Stimulated activated CD4-positive, alpha-beta T cell treated with anti-CD3 and anti-CD28 coated beads, Interleukin-2, amount 100 ng/mL, for 24 hours (primary cell): ENCODE measurements at places on chromosomes 4 and X.

GRCh38 chr4:38684271-38684670 is 20.3 kb downstream of the KLF3 start:
- DNase-seq, result no peak

DNA sequence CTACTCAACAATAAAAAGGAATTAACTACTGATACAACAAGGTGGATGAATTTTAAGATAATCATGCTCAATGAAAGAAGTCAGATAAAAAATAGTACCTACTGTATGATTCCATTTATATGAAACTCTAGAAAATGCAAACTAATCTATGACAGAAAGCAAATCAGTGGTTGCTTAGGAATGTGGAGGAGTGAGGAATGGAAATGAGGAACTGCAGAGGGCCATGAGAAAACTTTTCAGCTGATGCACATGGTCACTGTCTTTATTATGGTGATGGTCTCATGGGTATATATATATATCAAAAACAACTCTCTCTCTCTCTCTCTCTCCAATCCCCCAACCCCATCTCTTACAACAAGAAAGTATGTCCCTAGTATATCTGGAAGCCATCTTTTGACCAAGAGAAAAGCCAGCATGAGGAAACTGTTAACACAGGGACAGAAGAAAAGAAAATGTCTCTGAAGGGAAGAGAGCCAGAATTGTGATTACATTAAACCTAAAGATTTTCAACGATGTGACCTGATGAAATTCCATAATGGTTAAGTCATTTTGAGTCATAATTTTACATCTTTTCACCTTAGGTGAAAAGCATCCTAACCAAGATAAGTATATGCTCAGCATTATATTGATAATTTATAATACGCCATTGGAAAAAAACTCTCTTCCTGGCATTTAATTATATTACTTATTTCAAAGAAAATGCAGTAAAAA is 8.5 kb upstream of the NFKB1 start:
- DNase-seq, result no peak

- DNase-seq, result no peak
Measured at GRCh38 chrX:9072281-9072680, 38.4 kb upstream of the FAM9B start.

DNA sequence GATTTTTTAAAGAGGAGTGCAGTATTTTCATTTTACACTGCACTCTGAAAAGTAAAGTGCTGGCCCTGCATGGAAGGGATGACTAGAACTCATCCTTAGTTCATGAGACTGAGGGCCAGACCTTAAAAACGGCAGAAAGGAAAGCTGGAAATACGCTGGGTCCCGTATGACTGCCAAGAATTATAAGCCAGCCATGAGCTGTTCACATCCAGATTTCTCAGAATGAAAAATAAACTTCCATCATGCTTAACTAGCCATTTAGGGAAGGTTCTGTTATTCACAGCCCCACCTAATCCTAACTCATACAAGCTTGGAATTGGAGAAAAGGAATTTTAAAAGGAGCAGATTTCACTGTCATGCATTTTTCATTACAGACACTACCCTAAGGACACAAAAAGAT is 894.4 kb downstream of the FAT4 start:
- no peak for DNase-seq

GRCh38 chr4:106126062-106126461 is 189.9 kb downstream of the TBCK start:
- DNase-seq, result no peak

DNA sequence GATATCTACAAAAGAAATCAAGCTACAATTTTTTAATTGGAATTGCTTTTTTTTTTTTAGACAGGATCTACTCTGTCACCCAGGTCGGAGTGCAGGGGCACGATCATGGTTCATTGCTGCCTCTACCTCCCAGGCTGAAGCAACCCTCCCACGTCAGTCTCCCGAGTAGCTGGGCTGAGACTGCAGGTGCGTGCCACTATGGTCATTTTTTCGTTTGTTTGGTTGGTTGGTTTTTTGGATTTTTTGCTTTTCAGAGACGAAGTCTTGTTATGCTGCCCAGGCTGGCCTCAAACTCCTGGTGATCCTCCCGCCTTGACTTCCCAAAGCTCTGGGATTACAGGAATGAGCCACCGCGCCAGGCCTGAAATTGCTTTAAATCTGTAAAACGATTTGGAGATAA is 15.6 kb downstream of the RGN start:
- no peak for DNase-seq

- no peak for DNase-seq
Measured at GRCh38 chrX:38175139-38175538, 45.5 kb downstream of the SRPX start.

DNA sequence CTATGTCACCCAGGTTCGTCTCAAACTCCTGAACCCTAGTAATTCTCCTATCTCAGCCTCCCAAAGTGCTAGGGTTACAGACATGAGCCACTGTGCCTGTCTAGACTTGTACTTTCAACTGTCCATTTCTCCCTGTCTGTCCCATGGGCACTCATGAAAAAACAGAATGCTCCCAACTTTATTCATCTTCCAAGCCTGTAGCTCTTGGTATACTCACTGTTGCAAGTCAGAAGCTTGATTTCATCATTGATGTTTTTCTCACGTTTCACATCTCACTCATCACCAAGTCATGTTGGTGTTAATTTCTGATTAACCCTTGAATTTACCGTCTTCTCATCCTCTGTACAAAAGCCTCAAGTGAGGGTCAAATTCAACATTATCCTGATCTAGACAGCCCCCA is 7.3 kb upstream of the SRP72 start:
- DNase-seq, result no peak

DNA sequence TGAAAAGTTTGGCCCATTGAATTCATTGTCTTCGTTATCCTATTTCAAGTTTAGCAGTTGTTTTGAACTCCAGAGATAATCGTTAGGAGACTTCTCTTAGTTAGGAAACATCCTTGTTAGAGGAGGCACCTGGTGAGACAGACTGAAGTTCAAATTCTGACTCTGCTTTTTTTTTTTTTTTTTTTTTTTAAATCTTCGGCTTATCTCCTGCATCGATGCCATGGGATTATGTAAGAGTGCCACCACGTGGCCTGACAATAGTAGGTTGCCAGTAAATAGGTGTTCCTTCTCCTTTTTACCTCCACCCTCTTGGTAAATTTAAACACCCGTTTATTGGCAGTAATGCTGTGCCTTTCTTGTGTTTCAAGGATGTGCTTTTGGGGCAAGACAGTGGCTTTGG is 149.3 kb downstream of the SOWAHB start:
- DNase-seq, result no peak

DNA sequence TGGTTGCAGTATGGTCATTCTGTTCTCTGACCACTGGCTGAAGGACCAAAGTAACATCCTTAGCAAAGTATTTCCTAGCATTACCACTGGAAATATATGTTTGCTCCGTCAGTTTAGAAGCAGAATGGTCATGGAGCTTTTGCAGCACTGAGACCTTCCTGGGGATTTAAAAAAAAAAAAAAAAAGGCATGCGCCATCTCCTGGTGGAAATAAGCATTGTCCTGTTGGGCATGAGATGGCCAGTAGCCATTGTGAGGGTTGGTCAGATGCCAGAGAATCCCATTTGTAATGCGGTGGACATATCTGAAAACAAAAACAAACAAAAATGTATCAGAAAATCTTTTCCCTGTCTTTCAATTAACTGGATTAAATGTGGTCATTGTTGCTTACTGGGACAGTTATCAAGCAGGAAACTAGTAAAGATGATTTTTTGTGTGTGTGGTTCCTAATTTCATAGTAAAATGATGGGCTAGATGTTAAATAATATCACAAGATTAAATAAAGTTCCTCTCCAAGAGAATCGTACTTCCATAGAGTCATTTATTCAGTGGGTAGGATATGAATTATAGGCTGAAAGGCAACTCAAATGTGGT is 139.6 kb downstream of the SOWAHB start:
- no peak for DNase-seq

GRCh38 chr4:2390146-2390545 is 28.3 kb downstream of the ZFYVE28 start:
- DNase-seq, result no peak

DNA sequence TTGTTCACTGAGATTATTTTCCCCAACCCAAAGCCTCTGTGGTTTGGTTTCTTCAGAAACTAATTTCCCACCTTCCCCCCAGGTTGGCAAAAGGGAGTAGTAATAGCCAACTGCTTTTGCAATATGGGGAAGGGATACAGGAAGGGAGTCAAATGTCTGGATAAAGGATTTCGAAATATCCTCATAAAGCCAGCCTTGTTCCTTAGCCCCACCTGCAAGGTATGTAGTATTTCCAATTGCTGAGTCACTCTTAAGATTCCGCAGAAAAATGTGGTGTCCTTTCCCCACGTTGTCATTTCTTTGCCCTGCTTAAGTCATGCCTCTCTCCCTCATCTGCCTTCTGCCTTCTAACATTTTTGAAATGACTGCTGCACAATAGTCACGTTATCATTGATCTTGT is 138.8 kb upstream of the DCAF8L1 start:
- DNase-seq, result no peak

DNA sequence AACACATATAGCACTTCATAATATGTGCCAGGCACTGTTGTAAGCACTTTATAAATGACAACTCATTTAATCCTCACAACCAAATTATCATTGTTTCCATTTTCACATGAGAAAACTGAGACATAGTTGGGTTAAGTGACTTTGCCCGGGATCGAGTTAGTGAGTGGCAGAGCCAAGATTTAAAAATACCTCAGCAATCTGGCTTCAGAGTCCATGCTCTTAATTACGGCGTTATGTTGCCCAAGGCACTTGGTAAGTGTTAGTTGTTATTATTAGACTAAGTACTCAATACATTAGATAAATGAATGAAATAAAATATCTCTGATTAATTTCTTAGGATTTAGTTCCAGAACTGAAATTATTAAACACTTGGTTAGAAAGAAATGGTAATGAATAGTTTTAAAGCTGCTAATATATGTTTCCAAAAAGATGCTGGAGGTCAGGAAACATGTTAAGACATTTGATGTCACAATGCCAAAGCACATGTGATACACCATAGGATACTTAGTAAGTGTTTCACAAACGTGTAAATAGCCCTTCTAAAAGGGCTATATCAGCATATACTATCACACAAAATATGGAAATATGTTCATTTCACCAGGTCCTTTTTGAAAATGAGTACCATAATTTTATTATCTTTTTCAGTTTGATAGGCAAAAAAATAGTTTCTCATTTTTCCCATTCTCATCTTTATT is 301.9 kb downstream of the GPAT3 start:
- no peak for DNase-seq

DNA sequence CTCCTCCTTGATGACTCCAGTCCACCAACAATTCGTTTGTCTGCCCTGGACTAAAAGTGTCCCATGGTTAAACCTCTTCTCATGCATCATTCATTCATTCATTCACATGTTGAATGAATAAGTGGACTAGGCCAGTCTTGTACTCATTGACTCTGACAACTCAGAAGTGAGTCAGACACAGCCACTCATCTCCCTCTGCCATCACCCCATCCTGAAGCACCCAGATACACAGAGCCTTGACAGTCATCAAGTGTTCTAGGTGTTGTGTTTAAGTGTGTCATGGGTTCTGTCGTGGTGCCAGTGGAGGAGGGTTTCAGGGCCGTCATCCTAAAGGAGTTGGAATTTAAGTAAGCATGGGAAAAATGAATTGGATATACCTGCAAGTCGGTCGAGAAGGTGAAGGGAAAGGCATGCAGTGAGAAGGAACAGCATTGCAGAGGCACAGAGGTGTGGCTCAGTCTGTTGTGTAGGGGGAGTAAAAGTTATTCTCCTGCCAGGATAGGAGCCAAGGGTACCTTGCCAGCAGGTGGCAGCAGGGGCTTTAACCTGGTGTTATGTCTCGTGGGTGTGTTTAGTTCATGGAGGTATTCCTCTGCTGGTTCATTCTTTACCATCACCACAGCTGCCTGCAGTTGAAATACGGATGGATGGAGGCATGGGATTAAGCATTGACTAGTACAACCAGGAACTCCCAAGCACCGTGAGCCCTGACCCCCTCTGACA is 18.3 kb downstream of the MAGED2 start:
- no peak for DNase-seq

GRCh38 chr4:69984030-69984443 is 11.7 kb upstream of the STATH start:
- no peak for DNase-seq

DNA sequence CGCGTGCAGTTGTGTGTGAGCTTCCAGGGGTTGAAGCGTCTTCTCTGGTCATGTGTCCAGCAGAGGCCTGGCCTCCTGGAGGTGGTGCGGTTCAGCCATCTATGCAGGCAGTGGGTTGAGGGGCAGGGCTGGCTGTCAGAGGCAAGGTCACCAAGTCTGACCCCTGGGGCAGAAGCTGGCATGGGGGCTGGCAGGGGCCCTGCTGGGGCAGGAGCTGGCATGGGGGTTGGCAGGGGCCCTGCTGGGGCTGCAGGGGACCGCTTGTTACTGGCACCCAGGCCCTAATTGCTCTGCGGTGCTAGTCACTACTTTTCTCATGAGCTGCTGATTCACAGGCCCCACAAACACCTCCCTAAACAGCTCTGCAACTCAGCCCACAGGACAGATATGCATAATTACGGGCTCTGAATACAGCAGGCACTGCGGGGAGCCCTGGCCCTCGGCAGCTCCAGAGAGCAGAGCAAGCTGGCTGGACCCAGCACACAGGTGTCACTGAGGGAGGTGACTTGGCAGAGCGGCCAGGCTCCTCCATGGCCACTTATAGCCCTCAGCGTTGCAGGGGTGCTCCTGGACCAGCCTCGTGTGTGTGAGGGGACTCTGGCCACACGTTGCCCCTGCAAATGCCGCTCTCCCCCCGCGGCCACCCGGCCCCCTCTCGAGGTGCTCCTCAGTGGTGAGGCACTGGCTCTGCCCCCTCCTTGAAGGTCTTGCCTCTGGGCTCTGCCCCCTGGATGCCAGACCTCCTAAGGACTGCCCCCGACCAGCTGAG is 32.7 kb downstream of the CPLX1 start:
- no peak for DNase-seq

DNA sequence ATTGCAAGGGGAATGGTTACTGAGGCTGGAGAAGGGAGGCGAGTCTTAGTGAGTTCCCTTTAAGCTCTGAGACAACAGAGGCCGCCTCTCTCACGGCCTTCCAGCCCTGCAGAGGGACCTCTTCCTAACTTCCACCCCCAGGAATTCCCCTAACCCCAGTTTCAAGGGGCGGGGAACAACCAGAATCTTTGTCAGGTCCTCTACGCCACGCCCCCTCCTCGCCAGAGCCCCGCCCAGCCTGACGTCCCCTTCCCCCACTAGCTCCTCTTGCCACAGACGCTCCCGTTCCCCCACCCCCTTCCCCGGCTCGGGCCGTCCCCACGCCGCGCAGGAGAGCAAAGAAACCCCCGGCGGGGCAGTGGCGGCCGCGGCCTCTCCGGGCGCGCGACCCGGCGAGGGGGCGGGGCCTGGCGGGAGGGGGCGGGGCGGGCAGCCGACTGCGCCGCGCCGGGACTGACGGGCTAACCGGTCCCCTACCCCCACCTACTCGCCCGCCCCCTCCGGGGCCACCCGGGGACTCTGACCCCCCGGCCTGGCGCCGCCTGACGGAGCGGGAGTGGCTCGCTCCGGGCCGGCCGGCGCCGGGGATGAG is 12.3 kb upstream of the TMEM156 start:
- DNase-seq, result peak; percentile 97

- DNase-seq, result no peak
Measured at GRCh38 chr4:97110506-97110905, 1032.8 kb downstream of the STPG2 start.

- DNase-seq, result no peak
Measured at GRCh38 chr4:92776080-92776479, 472.3 kb downstream of the GRID2 start.

GRCh38 chr4:48991357-48991756 is 5.3 kb downstream of the CWH43 start:
- no peak for DNase-seq

- DNase-seq, result no peak
Measured at GRCh38 chrX:40688929-40689328, 41.6 kb upstream of the CXorf38 start.
